ENCODE measurements at places on chromosomes 12 and 14.

DNA sequence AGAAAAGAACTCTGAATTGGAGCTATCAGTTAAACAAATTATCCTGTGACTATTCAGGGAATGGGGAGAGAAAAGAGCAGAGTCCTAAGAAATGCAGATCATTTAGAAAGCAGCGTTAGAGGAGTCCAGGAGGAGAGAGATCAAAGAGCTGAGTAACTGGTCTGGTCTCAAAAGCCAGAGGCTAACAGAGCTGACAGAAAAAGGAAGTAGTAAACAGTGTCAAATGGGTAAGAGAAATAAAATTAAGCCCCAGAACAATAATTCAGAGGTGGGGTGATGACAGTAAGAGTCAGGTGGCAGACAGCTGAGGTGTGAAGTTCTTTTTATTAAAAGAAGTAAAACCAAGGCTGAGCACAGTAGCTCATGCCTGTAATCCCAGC lies 19.3 kb downstream of the GXYLT1 start:
- DNase-seq = no peak

- no peak for DNase-seq
Observed at GRCh38 chr12:63897931-63898330, 53.4 kb downstream of the SRGAP1 start.

GRCh38 chr12:116958402-116959197 lies 47.9 kb downstream of the FBXW8 start:
- DNase-seq = no peak

DNA sequence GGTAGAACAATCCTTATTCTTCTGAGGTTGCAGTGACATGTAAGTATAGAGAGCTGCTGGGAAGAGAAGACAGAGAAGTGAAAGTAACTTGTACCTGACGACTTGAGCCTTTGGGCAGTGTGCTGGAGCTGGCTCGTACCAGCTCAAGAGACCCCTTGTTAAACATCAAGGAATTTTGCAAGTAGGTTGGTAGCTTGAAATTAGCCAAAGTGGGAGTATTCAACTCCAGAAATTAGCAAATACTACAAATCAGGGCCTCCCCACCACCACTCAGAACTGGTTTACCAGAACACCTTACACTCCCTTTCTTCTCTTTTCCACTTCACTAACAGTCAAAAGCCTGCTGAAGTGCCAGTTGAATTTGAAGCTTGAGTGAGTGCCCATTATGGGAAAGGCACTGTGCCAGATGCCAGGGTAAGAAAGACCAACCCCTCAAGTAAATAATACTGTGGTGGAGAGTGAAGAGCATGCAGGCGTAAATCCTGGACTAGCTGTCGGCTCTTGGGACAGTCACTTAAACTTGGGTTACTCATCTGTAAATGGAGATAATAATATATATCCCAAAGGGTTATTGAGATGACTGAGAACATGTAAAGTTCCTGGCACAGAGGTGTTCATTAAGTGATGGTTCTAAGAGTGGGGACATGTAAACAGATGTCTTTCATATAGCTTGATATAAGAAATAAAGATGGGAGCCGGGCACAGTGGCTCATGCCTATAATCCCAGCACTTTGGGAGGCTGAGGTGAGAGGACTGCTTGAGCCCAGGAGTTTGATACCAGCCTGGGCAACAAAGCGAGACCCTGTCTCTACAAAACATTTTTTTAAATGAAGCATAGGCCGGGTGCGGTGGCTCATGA lies 27.0 kb upstream of the EID3 start:
- DNase-seq = no peak

DNA sequence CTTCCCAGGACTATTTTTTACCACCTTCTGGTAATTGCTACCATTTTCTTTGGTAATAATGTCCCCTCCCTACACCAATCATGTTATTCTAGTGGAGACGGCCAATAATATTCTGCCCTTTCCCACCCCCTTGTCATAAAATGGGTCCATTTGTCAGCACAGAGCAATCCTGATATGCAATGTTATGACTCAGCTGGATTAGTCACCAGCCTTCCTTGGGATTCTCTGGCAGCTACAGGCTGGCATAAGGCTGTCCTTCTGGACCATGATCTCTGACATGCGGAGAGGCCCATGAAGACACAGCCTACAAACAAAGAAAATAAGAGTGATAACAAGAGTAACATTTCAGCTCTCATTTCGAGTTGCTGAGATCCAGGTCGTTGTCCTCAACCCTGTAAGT lies 222.0 kb upstream of the CPNE8 start:
- no peak for DNase-seq
